ENCODE measurements at places on chromosomes 7 and 10.
A peak's percentile ranks its signal among the peaks of the same experiment; 100 is the strongest.

DNA sequence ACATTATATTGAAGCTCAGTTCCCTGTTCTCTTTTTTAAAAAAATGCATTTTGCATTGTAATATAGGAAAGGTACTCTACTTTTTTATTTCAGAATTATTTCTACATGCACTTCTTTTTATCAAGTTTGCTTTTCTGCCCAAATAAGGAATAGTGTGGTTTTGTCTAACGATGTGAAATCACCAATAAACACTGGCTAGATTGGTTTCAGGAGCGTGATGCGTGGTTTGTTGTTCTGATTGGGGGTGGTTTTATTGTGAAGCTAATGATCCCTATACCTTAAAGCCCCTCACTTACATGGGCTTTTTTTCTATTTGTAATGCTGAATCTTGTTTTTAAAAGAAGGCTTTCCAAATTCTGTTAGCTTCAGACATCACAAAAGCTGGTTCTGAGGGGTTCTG, 17.6 kb downstream of the ENTPD7 start:
- no peak for DNase-seq

DNA sequence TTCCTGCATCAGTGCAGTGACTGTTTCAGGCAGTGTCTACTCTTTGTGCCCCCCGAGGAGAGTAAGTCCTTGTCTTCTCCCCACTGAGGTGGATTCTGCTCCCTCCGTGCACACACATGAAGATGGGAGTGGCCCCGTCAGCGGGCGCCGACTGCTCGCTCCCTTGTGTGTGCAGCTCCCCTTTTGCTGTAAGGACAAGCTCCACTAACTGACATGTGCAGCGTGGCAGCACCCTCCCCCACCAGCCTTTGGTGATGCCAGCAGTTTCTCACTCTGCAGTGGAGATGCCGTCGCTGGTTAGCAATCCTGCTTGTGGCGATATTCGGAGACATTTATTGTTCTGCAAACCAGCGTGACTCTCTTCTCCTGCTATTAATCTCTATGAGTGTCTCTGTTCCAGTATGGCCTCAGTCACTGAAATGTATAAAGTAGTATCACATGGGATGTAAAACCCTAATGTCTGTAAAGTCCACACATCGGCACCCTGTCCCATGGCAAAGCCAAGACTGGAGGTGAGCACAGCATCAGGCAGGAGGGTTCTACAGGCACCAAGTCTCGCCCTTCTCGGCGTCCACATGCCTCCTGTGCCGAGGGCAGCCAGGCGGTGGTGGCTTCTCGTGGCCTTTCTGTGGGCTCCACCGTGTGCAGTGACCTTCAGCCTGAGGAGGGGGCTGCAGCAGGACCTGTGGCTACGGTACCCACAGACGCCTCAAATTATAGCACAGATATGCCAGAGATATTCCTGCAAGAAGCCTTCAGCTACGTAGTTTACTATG, 202.7 kb downstream of the EBF3 start:
- no peak for DNase-seq

- no peak for DNase-seq
Measured at GRCh38 chr7:156589808-156590207, 50.8 kb upstream of the RNF32 start.

- DNase-seq = no peak
Measured at GRCh38 chr7:131727189-131727588, 170.8 kb upstream of the PODXL start.

- DNase-seq = no peak
Measured at GRCh38 chr10:70078329-70078728, 25.7 kb downstream of the MACROH2A2 start.

GRCh38 chr10:24849051-24849450, 103.4 kb downstream of the PRTFDC1 start:
- DNase-seq = no peak

DNA sequence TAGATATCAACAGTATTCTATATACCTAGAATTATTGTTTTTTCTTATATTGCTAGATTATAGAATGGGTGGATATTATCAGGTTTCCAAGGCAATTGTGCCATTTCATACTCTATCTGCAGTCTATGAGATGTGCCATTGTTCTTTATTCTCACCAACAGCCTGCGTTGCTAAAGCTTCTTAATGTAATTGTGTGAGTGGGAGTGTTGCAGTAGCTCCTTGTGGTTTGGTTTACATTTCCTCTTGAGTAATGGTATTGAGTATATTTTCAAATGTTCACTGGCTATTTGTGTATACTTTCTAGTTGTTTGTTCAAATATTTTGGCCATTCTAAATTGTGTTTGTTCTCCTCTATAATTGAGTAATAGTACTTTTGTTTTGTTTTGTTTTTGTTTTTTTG, 199.2 kb downstream of the TFEC start:
- no peak for DNase-seq

- no peak for DNase-seq
Measured at GRCh38 chr7:22240904-22241571, 115.9 kb downstream of the RAPGEF5 start.

DNA sequence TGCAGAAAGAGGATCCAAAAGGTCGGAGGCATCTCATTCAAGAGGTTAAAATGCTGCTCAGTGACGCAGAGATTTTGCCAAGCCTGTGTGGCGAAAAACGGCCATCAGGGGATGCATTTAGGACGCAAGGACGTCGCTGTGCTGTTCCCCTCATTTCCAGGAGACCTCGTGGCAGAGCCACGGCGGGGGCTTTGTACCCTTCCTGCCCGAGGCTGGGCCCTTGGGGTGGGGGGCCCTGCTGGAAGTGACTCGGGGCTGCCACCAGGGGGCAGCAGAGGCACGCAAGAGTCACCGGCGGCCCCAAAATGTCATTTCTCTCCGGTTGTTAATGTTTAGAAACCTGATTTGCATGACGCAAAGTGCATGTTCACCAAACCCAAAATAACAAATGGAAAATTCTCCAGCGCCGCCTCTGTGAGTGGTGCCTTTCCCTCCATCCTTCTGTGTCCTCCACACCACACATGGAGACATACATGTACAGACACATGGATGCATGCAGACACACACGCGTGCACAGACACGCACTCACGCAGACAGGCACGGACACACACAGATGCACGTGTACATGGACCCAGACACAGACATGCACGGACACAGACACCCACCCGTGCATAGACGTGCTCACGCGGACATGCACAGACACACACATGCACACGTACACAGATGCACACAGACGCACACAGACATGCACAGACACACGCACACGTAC, 51.0 kb upstream of the NKX6-2 start:
- no peak for DNase-seq

DNA sequence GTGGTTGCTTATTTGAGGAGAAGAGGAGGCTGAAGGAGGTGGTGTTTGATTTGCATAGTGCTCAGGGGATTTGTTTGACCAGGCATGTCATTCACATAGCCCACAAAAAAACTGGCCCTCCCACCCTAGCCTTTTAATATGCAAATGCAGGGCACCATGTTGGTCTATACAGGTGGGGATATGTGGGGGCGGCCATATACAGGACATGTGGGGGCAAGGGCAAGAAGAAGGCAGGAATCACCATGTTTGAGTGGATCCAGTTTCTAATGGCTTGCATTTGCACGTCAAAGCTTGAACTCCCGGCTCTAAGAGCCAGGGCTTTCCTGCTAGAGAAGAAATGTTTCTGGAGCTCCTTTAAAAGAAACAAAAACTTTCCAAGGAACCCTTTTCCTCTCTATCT, 541.0 kb downstream of the ZWINT start:
- no peak for DNase-seq

DNA sequence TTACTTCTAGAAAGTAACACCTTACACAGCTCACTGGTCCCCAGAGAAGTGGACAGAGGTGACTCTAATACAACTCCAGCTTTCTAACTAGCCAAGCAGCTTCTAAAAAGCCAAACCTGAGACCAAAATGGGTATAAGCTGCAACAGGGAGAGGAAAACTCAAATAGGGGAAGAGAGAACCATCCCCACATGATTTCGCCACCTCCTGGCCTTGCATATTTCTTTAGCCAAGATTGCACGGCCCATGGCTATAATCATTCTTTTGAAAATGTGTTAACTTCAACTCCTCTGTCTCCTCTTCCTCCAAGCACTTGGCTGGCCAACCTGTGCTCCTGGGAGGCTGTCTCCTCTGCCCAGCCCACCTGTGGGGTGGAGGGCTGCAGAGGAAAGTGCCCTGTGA, 28.7 kb downstream of the NUP42 start:
- DNase-seq = no peak

- no peak for DNase-seq
Measured at GRCh38 chr10:48545462-48546145, 59.3 kb downstream of the ARHGAP22 start.

- DNase-seq = no peak
Measured at GRCh38 chr10:126939706-126940105, 34.5 kb downstream of the DOCK1 start.

DNA sequence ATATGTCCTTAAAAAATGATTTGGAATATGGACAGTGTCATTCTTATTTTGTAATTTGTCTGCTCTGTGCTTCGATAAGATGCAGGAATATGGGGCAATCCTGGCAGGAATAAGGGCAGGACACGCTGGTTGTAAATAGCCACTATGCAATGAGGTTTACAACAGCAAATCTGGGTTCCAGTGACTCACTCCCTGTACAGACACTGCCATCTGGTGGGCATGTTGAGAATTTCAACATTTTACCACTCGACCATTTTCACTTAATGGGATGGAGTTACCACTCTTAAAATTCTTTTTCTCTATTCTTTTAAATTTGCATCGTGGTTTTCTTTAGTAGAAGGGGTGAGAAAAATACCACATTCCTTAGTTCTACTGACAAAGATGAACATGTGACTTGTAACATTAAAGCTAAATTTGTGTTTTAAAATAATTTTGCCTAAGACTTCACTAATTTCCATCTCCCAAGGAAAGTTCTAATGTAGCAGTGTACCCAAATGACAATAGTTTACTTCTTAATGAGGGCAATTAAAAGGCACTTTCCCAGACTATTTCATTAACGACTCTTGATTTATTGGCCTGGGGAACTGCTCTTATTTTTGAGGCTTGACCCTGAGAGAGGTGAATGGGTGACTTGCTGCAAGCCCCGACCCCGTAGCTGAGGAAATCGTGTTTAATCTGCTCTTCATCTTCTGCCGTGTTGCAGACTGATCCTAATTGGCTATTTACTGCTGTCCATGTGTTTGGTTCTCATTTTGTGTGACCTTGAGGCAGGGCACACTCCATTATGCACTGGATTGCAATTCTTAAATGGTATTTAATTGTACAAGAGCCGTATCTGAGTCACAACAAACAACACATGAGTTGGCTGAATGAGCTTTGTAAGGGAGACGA, 173.6 kb upstream of the IMMP2L start:
- peak; percentile 25 for DNase-seq

DNA sequence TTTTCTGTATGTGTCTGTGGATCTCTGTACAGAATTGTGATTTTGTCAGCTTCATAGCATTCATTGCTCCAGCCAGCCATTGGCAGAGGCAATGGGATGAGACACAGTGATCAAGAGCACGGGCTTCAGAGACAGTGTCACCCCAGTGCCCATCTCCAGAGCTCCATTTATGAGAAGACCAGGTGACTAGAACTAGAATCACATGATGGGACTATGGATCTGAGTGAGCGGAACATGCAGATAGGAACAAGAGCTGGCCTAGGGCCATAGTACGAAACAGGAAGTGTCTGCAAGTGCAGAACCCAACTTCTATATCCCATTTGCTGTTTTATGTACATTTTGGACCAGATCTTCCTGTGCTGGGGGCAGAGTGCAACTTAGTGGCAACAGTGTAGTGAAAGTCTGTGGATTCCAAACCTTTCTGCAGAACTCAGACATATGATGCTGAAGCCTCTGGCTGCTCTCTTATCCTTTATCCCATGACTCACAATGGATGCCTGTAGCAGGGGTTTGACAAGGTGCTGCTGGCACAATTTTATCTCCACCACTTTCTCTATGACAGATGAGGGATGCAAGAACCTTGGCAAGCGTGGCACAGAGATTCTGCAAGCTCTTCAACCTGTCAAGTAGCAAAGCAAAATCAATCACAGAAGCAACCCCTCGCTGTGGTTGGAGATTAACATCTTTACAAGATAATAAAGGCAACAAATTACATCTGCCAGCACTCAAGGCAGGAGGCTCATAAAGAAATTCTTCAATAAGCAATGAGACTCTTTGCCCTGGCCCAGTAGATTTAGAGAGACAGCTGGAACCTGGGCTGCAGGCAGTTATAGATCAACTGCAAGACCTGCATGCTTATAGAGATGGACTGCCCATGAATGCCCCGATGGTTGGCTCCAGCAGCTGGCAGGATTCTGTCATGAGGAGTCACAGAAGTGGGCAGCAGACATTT, 681.3 kb downstream of the TNS3 start:
- no peak for DNase-seq

DNA sequence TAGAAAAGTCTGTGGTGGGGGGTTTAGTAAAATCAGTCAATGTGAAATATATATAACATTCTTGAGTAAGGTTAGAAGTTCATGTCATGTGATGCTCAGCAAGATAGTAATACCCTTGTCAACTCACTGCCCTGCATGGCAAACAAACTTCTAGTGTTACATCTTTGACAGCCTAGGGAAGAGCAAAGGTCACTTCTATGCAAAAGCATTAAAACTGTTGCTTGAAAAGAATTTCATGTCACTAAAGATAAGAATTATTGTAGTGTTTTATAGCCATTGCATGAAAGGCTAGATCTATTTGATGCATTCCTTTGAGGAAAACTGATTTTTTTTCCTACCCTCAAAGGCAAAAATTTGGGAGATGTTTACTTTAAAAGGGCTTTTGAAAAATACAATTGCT, 176.0 kb downstream of the SKAP2 start:
- DNase-seq = no peak

DNA sequence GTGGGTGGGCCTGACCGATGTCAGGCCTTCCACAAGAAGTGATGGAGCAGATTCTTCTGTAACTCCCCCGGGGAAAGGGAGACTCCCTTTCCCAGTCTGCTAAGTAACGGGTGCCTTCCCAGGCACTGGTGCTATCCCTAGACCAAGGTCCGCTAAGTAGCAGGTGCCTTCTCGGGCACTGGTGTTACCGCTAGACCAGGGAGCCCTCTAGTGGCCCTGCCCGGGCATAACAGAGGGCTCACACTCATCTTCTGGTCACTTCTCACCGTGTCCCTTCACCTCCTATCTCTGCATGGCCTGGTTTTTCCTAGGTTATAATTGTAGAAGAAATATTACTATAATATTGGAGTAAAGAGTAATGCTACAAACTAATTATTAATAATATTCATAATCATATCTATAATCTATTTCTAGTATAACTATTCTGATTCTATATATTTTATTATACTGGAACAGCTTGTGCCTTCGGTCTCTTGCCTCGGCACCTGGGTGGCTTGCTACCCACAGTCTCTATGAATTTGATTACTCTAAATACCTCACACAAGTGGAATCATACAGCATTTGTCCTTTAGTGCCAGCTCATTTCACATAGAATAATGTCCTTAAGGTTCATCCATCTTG, 1378.7 kb downstream of the XPNPEP1 start:
- no peak for DNase-seq

GRCh38 chr7:6228361-6229229, 43.8 kb downstream of the CYTH3 start:
- no peak for DNase-seq

DNA sequence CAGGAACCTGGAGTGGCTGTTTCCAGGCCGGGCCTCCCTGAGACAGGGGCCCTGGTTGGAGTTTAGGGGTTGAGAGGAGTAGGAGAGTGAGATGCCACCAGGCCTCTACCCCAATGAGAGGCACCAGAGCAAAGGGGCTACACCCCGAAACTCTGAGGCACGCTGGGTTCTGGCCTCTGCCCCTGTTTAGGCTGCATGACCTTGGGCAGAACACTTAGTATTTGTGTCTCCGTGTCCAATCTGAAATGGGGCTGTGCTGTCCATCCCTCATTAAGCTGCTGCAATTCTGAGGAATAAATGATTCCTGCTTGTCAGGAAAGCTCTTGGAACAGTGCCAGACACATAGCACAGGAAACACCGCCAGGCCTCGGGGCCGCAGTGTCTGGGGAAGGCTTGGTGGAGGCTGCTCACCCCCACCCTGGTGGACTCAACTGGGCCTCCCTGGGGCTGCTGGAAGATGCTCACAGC, 40.5 kb upstream of the SAMD8 start:
- DNase-seq = no peak

Measured in T follicular helper cell (primary cell).